ENCODE measurements at places on chromosomes 7 and 10. TPM values are rescaled to one million over a fixed set of nuclear protein-coding genes. Genes with fewer than 3 reads are reported as not detected.

Gene ZNF107
- 11.6 TPM for total RNA-seq

Gene CCL26
- total RNA-seq, result not detected

Gene FAM25C
- total RNA-seq, result not detected

Gene CCT6A
- total RNA-seq, result 148 TPM

Gene CALML3
- total RNA-seq, result not detected

Gene MYOZ1
- total RNA-seq, result 1.4 TPM

Gene NME8
- not detected for total RNA-seq

Gene EBLN1
- total RNA-seq, result 3.6 TPM

Gene NSUN6
- 17.8 TPM for total RNA-seq

Gene LRRTM3
- total RNA-seq, result 6.5 TPM

Gene VPS37D
- 10.1 TPM for total RNA-seq

Gene CRPPA
- total RNA-seq, result 12.3 TPM

Gene TEX36
- not detected for total RNA-seq

Gene WNT16
- 14.7 TPM for total RNA-seq

Gene C10orf67
- 7.7 TPM for total RNA-seq

Gene PMS2
- 15.4 TPM for total RNA-seq

Gene LRRD1
- total RNA-seq, result 4.1 TPM

Gene CNPY1
- total RNA-seq, result 0.96 TPM

All from umbilical cord (tissue), 2 donors.